ENCODE measurements at places on chromosomes 4 and X.

GRCh38 chrX:129808829-129809796, 29.4 kb downstream of the SASH3 start:
- DNase-seq: no peak

GRCh38 chrX:110588164-110588563, 207.5 kb downstream of the CHRDL1 start:
- no peak for DNase-seq

- DNase-seq: no peak
Measured at GRCh38 chr4:137367620-137368019, 164.7 kb downstream of the PCDH18 start.

GRCh38 chrX:125288343-125288742, 31.3 kb upstream of the TEX13C start:
- no peak for DNase-seq

DNA sequence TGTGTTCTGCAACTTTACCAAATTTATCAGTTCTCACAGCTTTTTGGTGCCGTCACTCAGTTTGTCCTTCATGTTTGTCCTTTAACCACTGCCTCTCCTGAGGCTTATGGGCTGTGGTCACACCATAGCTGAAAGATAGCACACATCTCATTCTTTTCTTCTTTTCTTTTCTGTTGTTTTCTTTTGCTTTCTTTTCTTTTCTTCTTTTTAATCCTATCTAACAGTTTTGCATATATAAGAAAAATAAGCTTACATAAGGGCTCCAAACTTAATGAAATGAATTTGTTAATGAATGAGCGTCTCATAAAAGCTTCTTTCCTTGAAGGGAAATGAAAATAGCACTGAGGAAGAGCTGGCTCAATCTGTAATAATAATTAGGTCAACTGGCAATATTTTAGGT, 1061.2 kb downstream of the PCDH18 start:
- no peak for DNase-seq

GRCh38 chr4:54547299-54548097, 110.3 kb upstream of the KIT start:
- no peak for DNase-seq

GRCh38 chr4:46124773-46125413, 1.0 kb upstream of the GABRG1 start:
- no peak for DNase-seq

DNA sequence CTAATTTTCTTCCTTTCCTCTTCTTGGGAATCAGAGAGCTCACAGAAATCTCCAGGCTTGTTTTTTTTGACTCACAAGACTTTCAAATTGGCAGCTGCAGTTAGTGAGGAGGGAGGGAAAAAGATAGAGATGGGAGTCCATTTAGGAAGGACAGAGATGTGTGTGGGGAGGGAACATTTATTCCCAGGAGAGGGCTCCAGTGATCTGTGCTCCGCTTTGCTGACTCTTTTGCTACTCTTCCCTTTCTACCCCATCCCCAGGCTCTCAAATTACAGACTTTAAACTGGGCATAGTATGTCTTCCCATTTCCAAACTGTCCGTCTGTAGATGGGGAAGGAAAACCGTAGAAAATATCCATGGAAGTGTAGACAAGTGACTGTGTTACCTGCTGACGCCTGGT, 39.1 kb upstream of the UCP1 start:
- no peak for DNase-seq

DNA sequence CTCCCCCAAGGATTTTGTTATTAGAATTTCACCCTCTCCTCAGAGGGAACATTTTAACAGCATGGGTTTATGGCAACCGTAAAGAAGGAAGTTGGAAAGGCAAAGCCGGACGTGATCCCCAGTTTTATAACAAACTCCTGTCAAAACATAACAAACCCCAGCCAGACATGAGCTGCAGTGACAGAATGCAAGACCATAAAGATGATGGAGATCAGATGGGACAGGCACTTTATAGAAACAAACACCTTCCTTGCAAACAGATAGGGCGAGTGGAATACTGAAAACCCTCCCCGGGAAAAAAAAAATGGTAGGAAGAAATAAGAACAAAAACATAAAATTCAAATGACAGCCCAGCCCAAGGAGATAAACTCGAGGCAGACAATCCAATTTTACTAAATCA, 281.4 kb downstream of the LDB2 start:
- no peak for DNase-seq

- DNase-seq: no peak
Measured at GRCh38 chr4:182955411-182955810, 38.2 kb upstream of the DCTD start.

DNA sequence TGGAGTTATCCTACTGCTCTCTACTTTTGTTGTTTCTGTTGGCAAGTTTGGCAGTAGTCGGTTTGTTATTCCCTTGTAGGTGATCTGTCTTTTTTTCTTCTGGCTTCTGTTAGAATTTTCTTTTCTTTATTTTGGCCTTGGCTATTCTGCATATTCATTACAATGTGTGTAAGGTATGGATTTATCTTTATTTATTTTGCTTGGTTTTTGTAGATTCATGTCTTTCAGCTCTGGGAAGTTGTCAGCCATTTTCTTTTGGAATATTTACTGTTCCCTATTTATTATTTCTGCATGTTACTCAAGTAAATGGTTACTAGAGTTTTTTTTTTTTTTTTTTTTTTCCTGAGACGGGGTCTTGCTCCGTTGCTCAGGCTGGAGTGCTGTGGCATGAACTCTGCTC, 12.6 kb downstream of the ADD1 start:
- DNase-seq: no peak

DNA sequence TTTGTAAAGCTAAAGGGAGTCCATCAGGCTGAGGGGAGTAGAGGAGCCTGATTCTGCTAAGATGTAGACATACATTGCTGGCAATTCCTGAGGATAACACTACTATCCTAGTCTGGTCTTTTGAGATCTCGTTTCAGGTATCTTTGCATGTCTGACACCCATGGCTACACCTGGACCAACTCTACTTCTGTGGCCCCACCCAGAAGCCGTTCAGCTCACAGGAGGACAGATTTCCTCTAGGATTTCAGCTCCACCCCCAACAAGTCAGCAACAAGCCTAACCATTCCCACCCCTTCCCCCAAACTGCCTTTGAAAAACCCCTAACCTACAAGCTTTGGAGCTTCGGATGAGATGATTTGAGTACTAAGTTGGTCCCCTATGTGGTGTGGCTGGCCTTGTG, 848.2 kb downstream of the NLGN4X start:
- no peak for DNase-seq

DNA sequence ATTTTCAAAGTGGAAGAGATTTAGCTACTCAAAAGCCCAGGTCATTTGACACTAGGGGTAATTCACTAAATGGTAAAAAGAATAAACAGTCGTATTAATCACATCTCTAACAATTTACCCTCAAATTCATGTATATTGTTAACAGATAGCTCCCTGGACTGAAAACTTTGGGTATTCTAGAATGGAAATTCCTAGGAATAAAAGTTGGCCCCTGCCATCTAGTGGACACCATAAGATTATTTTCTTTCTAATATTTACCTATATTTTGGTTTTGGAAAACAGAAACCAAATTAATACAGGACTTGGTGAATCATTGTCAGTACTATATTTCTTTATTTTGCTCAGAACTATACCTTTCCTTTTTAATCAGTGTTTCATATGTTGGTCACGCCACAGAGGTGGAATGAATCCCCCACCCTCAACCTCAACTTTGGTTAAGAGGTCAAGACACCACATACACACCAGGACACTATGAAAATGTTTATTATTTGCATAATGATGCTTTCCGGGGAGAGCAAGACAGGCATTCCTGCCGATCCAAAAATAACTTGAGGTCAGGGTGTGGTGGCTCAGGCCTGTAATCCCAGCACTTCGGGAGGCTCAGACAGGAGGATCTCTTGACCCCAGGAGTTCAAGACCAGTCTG, 96.2 kb upstream of the APOOL start:
- DNase-seq: no peak

GRCh38 chr4:111037591-111038360, 414.9 kb upstream of the PITX2 start:
- DNase-seq: no peak

DNA sequence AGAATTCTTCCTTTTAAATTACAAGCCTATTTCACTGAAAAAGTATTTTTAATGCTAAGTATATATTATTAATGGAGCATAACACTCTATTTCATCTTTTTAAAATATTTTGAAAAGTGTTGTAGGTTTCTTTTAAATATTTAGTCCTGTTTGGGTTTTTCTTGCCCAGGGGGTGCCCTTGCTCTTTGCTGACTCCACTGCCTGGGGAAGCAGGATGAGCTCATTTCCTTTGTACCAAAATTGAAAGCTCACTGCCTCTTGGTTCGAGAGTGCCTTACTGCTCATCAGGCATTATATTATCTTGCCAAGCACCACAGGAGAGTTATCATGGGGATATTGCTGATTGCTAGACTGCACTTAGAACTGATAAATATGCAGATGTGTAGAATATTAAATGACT, 819.2 kb downstream of the PCDH18 start:
- no peak for DNase-seq

GRCh38 chr4:182975806-182976205, 58.6 kb upstream of the DCTD start:
- DNase-seq: no peak

DNA sequence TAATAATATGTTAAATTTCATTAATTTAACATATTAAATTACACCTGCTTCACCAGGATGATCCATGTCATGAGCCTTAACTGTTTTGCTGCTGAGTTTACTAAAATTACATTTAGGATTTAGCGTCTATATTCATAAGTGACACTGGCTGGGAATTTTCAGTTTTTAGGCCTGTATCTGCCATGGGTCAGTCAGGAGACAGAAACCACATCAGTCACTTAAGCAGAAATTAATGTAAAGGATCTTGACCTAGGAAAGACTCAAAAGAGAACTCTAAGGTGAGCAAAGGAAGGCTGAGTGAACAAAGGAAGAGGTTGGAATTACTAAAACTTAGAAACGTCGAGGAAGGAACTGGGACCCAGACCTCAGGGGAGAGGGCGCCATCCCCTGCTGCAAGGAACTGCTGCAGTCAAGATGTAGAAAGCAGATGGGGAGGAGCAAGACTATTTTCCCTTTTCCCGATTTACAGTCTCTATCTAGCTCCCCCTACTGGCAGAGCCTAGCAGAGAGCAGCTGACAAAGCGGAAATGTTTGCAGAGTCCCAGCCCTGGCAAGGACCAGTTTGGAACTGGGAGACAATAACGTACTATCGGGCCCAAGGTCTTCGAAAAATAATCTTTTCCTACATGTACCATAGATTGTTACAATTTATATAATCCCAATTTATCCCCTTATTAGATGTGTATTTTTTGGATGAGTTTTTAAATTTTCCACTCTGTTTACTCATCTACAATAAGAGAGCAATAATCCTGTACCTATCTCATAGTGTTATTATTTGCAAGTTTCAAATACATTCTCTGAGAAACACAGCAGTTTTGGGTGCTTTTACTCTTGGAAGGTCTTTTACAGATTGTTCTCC, 22.6 kb upstream of the RBBP7 start:
- peak; percentile 86 for DNase-seq

DNA sequence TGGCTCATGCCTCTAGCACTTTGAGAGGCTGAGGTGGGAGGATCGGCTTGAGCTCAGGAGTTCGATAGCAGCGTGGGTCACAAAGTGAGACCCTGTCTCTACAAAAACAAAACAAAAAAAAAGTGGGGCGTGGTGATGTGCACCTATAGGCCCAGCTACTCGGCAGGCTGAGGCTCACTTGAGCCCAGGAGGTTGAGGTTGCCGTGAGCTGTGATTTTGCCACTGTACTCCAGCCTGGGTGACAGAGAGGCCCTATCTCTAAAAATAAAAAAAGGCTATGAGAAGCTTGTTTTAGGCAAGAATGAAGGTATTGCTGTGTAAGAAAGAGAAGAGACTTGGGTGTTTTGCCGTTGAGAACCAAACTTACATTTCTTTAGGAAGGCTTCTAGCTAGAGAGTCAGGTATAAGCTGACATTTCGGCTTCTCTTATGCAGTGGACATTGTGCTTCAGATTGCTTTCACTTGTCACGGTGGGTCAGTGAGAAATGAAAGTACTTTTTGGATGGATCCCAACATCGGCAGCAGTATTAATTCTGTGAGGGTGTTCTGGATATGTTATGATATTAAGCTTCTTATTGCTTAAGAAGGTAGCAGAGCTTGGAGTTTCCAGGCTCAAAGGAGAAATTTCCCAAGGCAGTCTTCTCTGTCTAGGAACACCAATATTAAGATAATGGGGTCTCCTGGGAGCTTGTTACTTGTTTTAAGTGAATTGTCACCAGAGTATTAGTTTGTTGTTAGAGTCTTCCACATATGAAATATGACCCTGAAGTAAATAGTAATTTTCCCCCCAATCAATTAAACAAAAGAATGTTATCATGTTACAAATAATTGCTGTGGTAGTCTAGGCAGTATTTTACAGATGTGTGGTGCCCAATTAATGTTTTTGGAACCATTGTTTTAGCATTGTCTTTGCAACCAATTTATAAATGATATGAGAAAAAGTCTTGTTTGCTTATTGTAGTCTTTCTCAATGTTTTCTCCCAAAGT, 17.6 kb downstream of the TMEM131L start:
- DNase-seq: no peak

DNA sequence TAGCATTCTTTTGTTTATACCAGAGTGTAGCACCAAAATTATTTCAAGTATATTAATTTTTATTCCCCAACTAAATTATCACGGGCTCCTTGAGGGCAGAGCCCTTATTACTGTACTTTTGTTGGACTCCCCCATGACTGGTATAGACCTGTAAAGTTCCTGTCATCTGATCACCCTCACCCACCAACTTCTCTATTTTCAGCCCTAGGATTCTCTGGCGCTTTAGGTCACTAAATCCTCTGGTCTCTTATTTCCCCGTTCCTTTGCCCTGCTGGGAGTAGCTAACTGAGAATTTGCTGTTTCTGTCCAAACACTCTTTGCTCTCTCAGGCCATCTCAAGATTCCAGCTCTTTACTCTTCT, 3.2 kb upstream of the XKRX start:
- no peak for DNase-seq

DNA sequence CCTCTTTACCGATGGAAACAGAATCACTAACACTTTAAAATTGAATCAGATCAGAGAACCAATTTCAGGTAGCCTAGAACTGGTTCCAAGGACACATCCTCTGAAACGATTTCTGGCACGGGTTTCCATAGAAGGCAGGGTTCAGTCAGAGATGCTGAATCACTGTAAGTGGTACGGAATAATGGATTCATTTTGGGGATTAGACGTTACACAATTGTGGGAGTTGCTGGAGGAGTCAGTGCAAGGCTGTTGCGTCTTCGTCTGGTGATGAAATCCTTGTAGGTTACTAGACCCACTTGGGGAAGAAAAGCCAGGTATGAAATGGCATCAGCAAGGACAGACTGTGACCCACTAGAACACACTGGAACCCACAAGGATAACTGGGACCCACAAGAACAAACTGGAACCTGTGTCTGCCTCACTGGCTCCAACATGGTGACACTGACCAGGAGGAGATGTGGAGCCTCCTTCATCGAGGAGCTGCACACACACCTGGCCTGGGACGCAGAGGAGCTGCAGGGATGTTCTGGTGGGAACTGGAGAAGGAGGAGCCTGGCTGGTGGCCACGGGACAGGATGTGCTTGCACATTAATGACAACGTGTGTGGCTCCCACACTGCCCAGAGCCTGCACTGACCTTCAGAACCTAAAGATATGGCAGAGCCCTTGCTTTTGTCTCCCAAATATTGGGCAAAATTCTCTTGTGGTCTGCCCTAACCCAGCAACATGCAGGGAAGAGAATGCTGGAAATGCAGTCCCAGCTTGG, 105.1 kb downstream of the TRAPPC11 start:
- DNase-seq: no peak

Measured in NCI-H2227 treated with DMSO at 0.1 percent for 48 hours (cell line).